Mucosa of descending colon (tissue), 3 donors: ENCODE measurements at places on chromosomes 1 and 21.
A peak's percentile ranks its signal among the peaks of the same experiment; 100 is the strongest.

DNA sequence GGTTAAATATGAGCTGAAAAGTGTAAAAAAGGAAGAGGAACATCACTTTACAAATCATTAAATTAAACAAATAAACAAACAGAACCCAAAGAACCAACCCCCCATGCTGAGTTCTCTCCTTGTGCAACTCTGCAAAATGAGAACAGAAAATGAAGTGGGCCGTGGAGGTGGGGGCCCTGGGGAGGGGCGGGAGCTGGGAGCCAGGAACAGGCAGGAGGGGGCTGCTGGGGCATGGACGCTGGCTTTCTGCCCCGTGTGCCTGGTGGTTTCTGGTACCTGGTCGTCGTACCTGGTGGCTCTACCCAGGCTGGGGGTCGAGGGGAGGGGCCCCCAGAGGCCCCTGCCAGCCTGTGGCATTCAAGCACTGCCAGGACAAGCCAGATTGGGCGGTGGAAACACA is 10.8 kb downstream of the GPR37L1 start:
- no peak for DNase-seq

GRCh38 chr1:176694713-176695112 is 231.7 kb downstream of the PAPPA2 start:
- DNase-seq, result no peak

DNA sequence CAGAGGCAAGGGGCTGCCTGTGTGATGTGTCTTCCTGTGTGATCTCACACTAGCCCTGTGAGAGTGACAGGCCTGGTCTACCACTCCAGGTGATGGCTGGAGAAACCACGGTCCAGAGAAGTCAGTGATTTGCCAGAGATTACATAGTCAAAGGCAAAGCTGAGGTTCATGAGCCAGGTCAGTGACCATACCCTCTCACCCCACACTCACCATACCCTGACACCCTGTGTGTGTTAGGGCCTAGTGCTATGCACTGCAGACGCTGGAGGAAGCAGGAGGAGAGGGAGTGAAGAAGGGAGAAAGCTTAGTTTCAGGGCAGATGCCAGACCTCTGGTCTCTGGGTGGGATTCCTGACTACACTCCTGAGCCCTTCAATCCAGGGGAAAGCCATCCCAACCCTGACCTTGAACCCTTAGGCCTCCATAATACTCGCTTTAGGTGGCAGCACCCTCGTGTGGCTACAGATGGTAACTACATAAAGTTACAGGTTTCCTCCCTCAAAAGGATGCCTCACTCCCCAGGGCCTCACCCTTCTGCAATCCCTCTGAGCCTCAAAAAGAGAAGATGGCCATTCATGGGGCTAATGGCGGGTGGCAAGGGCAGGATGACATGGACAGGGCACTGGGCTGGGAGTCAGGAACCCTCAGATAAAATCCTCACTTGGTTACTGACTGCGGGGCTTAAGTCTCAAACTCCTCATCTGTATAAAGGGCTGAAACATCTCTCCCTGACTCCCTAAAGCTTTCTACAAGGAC is 20.8 kb upstream of the SDC3 start:
- peak; percentile 66 for DNase-seq

GRCh38 chr1:7646981-7647901 is 123.9 kb upstream of the VAMP3 start:
- DNase-seq, result peak; percentile 84

DNA sequence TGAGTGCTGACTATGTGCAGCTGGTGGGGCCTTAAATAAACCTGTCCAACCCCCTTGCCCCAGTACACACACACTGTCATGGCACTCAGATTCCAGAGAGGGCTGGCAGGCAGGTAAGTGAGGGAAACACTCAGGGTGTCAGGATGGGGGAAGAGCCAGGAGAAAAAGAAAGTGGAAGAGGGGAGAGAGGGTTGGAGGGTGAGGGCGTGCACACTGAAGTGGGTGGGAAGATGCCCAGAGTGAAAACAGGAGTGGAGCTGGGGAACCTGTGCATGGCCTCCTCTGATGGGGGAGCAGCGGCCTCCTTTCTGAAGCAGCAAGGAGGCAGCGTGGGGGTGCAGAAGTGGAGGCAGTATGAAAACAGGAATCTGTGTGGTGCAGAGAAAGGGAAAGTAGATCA is 160.6 kb upstream of the JUN start:
- DNase-seq, result no peak

DNA sequence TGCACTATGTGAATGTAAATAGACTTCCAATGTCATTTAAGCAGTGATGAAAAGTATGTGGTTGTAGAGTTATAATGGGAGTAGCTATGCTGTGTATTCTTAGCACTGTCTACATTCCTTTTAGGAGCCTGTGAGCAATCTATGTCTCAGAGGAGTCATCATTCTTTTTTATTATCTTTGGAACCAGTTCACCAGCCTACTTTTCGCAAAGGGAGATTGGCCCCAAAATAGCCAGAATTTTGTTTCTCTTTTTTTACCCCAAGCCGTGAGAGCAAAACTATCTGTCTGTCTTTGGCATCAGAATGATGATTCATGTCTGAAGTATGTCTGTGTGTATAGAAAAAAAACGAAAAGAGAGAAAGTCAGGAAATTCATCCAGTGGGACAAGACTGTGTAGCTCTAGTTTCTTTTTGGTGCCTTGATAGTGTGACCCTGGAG is 44.2 kb downstream of the OSBPL9 start:
- DNase-seq, result no peak

DNA sequence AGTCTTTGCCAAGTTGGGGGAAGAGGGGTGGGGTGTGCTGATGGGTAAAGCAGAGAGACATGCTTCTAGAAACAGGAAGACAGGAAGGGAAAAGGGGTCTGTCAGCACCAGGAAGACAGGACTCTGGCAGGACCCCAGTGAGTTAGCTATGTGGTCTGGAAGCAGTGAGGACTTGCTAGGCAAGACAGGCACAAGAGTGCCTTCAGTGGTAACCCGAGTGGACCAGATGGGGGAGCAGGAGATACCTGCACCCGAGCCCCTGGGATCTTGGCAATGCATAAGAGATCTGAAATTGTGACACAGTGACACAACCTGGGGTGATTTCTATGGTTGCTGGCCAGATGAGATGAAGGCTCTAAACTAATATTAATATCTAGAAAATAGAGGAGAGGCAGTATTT is 7.0 kb downstream of the TLR5 start:
- no peak for DNase-seq

DNA sequence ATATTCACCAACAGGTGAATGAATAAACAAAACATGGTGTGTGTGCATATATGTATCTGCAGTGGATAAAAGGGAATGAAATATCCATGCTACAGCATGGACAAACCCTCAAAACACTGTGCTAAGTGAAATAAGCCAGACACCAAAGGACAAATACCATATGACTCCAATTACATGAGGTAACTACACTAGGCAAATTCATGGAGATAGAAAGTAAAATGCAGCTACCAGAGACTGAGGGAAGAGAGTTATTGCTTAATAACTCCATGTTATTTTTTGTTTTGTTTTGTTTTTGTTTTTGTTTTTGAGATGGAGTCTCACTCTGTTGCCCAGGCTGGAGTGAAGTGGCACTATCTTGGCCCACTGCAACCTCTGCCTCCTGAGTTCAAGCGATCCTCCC is 2.4 kb downstream of the ITLN1 start:
- no peak for DNase-seq

DNA sequence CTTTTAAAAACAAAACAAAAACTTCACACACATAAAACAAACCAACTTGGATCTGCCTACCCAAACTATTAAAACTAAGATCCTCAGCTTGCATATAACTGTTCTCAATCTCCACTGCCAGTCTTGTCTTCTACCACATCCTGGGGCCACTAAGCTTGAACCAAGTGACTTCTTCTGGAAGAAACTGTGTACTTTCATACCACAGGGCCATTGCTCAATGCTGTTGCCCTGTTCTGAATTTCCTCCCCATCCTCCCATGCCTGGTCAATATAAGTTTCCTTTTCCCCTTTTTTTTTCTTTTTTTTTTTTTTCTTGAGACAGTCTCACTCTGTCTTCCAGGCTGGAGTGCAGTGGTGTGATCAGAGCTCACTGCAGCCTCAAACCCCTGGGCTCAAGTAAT is 109.9 kb downstream of the KIAA0319L start:
- no peak for DNase-seq

DNA sequence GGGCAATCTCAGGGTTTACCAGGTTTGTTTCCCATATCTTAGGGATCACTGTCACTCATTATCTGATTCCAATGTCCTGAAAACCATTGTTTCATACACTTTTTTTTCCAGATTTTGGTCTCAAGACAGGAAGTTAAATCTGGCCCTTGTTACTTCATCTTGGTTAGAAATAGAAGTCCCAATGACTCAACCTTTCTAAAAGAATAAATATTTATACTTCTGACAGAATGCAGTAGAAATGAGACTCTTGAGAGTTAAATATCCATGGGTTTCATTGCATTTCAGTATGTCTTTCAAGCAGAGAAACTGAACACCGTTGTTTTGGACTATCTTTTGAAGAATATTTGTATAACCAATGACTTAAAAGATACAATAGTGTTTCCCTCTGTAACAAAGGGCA is 19.8 kb upstream of the VCAM1 start:
- no peak for DNase-seq

DNA sequence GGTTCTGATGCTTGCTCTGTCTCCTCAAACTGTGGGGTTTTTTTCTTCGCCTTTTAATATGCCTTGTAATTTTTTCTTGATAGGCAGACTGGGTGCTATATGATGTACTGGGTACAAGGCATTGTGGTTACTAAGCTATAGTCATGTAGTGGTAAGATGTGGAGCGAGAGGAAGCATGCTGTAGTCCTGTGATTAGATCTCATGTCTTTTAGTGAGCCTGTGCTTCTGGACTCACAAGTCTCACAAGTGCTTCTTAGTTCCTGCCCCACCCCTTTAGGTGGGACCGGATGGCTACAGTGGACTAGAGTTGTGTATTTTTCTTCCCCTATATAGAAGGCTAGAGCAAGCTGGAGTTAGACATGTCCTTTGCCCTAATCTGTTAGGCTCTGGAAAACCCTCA is 178.7 kb downstream of the DNM3 start:
- no peak for DNase-seq

GRCh38 chr1:155061381-155062150 is 2.0 kb upstream of the EFNA4 start:
- DNase-seq, result peak; percentile 96

GRCh38 chr1:198116069-198116468 is 40.7 kb upstream of the NEK7 start:
- no peak for DNase-seq
